ENCODE measurements at places on chromosomes 4 and X.

DNA sequence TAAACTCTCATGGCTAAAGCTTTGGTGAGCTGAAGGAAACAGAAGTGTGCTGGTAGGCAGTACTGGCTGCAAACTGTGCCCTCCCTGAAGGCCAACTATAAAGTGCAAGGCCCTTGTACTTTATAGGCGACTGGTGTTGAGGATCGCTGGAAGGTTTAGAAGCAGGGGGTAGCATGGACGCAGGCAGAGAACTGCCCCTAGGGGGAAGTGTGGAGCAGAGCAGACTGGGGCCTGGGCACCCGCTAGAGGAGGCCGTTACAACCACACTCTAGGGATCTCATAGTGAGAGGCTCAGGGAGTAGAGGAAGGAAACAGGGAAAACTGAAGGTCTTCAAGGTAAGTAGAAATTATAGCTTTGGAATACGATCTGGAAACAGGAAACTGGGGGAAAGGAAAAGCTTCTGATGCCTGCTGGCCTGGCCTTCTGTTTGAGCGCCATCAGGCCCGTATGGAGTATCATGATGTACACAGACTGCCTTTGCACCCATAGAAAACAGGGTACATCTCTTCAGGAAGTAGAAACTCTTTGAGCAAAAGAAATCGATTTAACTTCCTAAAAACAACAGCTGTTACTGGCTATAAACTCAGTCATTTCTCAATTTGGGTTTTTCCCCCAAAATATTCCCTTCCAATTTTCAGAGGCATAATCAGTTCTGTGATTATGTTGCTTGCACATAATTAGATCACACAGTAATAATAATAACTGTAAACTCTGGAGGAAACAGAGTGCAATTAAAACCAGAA lies 23.9 kb upstream of the TMSB4X start:
- no peak for DNase-seq

DNA sequence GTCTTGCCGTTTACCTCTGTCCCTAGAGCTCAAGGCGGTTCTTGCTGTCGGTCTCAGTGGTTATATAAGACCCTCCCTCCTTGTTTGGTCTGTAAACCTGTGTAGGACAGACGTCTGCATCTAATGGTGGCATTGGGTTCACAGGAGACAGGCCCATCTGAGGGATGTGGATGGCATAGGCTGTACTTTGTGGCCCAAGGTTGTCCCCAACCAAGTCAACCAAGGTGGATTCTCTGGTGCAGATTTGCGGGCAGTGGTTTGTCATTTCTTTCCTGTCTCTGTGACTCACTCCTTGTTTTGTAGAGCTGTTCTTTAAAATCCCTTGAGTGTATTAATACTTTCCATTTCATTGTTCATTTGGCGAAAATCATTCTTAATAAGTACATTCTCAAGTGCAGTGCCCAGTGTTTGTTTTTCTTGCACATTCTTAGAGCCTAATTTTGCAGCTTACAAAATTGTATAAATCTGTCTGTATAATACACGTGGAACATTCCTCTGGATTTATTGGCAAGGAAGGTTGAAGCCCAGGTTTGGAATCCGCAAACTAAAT lies 68.0 kb upstream of the TLR2 start:
- no peak for DNase-seq

DNA sequence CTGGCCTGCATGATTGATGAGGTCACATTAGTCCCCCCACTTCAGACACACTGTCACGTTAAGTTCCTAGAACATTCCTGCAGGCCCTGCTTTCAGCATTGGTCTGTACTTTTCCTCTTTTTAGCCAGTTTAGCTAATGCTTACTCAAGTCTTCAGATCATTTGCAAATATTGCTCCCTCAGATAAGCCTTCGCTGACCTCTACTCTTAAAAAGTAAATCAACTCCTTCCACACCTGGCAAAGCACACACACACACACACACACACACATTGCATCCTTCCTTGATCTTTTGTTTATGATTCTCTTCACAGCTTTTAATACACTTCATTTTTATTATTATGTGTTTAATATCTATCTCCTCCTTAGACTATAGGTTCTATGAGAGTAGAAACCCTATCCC lies 31.4 kb downstream of the PARM1 start:
- no peak for DNase-seq

- no peak for DNase-seq
Measured at GRCh38 chr4:173269280-173269679, 64.9 kb downstream of the HMGB2 start.

GRCh38 chr4:7419961-7420660 lies 14.6 kb downstream of the PSAPL1 start:
- DNase-seq = no peak

- no peak for DNase-seq
Measured at GRCh38 chr4:78149751-78150542, 92.8 kb downstream of the FRAS1 start.

DNA sequence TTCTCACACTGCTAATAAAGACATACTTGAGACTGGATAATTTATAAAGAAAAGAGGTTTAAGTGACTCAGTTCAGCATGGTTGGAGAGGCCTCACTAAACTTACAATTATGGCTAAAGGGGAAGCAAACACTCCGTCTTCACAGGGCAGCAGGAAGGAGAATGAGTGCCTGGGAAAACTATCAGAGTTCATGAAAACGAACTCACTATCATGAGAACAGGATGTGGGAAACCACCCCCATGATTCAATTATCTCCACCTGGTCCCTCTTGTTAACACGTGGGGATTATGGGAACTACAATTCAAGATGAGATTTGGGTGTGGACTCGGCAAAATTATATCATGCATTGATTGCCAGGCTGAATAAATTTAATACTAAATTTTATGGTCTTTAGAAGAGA lies 592.7 kb downstream of the GRXCR1 start:
- DNase-seq = no peak

DNA sequence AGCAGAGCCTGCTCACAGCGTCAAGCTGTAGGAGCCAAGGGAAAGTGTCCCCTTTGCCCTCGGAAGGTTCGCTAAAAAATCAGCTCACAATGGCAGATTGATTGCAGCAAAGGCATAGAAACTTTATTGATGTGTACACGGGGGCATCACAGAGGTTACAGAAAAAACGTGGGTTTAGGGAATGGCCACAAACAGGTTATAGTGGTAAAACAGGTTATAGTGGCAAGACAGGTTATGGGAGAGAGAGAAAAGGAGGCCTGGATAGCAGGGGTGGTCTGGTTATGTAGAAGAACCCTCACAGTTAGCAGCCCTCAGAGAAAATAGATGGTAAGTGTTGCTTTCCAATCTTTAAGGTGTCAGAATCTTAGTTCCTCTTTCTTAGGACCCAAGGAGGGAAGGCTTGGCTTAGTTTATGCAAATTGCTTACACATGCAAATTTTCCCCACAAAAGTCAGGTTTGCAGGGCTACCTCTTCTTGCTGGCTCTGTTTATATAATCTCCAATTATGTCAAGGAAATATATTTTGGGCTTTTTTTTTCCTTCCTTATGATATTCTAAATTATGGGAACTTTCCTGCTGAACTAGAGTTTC lies 113.7 kb downstream of the BMP15 start:
- no peak for DNase-seq

- no peak for DNase-seq
Measured at GRCh38 chrX:72243472-72243871, 4.6 kb upstream of the ERCC6L start.

- DNase-seq = no peak
Measured at GRCh38 chrX:57380026-57380796, 93.7 kb downstream of the FAAH2 start.

- DNase-seq = no peak
Measured at GRCh38 chrX:136825771-136826170, 45.0 kb upstream of the ARHGEF6 start.

DNA sequence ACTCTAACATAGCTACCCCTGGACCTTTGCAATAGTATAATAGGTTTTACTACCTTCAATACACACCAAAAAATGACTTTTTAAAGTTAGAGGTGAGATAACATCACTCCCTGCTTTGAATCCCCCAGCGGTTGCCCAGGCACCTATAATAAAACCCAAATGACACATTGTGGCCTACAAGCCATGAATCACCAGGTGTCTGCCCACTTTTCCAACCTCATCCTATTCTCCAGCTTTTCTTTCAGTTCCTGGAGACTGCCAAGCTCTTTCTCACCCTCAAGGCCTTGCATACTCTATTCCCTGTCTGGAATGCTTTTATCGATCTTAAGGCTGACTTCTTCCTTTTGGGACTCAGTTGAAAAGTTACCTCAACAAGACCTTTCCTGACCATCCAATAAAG lies 16.4 kb upstream of the PRSS48 start:
- no peak for DNase-seq

DNA sequence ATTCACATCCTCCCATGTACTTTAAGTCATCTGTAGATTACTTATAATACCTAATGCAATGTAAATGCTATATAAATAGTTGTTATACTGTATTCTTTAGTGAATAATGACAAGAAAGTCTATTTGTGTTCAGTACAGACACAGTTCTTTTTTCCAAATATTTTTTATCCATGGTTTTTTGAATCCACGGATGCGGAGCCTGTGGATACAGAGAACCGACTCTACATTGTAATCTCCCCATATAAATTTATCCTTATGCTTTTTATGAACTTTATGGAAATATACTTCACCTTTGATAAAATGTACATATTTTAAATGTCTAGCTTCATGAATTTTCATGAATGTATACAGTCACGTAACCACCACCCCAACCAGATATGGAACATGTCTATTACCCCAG lies 88.2 kb downstream of the DOCK11 start:
- DNase-seq = no peak

DNA sequence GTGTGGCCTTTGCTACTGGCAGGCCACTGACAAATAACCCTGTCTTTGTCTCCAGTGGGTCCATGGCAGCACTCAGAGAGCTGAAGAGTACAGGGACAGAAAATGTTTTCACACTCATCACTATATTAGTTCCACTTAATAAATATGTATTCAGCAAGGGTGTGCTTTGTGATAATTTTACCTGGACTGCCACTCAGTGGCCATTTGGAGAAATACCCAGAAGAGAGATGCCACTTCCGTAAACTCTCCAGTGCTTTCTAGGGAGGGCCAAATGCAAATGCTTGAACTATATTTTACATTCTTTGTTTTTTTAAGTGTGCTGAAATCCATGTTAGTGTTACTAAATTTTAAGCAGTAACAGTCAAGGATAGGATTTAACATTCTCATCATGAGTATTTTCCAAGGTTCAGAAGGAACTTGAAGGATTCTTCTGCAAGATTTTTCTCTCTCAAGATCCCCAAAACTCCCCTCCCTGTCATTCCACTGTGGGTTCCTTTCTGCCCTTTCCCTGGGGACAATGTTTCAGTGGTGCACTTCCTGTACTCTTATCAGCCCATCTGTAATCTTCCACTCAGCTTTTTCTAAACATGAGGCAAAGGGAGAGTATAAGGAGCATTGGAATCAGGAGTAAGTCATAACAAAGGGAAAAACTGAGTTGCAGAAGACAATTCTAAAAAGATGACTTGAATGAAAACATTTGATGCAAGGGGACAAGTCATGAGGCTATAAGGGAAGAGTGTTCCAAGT lies 46.0 kb downstream of the TFDP3 start:
- DNase-seq = no peak

DNA sequence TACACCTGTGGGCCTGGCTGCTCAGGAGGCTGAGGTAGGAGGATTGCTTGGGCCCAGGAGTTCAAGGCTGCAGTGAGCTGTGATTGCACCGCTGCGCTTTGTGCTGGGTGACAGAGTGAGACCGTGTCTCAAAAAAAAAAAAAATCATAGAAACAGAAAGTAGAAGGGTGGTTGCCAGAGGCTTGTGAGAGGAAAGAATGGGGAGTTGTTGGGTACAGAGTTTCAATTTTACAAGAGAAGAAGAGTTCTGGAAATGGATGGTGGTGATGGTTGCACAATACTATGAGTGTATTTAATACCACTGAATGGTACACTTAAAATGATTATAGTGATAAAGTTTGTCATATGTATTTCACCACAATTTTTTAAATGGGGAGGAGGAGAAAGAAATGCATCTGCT lies 10.2 kb upstream of the GLOD5 start:
- no peak for DNase-seq

DNA sequence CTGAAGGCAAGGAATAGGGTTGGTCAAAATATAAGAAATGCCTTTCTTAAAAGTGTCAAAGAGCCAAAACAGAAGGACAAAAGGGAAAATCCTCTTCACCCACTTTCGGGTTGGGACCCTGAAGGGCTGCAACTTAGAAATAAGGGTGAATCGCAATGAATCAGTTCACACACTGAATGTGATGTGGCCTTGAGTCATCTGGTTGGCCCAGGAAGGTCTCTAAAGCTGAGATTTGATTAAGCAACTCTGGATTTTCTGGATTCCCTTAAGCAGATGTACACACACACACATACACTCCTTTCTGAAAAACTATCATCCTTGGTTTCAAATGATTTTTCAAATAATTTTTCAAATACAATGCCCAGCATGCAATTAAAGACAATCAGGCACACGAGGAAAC lies 13.1 kb downstream of the TAB3 start:
- no peak for DNase-seq

DNA sequence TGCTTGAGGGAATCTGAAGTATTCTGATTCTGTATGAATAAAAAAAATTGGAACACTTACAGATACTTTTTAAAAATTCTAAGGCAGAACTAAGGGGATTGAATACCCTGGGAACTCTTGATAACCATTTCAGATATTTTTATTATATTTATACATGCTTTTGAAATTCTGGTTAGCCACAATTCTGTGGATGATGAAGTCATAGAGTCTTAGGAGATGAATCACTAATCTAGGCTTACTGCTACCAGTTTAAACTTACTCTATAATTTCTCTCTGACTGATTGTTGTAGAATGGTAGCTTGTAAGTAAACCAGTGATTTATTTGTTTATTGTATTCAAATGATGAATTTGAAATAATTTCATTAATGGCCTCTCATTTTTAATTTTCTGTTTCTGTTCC lies 11.4 kb upstream of the SLAIN2 start:
- DNase-seq = no peak

GRCh38 chrX:20519826-20520225 lies 253.1 kb upstream of the RPS6KA3 start:
- no peak for DNase-seq

DNA sequence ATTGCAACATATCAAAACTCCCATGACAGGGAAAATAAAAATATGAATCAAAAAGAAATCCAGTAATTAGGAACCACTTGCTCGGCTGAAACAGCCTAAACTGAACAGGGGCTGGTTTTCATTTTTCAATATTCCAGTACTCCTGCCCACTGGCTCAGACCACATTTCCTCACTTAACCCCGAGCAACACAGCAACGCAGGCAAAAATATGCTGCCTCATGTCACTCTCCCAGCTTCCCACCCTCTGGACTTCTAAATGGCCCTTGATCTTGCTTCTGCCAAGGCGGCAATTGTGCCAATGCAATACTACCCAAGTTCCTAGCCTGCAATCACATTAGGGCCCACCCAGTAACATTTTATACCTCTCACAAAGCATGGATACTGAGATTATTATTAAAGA lies 30.6 kb downstream of the USP46 start:
- no peak for DNase-seq

GRCh38 chr4:92304606-92305005 lies 840 bp downstream of the GRID2 start:
- DNase-seq = no peak
